T-cell (primary cell): ENCODE measurements at places on chromosomes 6 and 20. TPM values are rescaled to one million over a fixed set of nuclear protein-coding genes. Genes with fewer than 3 reads are reported as not detected.

GRCh38 chr6:133502441-133503335 lies 261.5 kb downstream of the EYA4 start:
- no peak overlapping the region for H3K27ac ChIP-seq
- H3K27me3 ChIP-seq = no peaks in the 10 kb centered on the region
- H3K4me1 ChIP-seq = no peaks in the 10 kb centered on the region
- H3K36me3 ChIP-seq = no peaks in the 10 kb centered on the region
- no peak for DNase-seq

- H3K27me3 ChIP-seq = peaks cover 2% of the 10 kb centered on the region
- no peaks in the 10 kb centered on the region for H3K36me3 ChIP-seq
- H3K4me3 ChIP-seq = no peak overlapping the region
- no peak for DNase-seq
- no peak overlapping the region for H3K27ac ChIP-seq
These were observed 76.5 kb downstream of the STMND1 start for GRCh38 chr6:17178326-17178725.

Gene ROS1
- total RNA-seq = not detected

DNA sequence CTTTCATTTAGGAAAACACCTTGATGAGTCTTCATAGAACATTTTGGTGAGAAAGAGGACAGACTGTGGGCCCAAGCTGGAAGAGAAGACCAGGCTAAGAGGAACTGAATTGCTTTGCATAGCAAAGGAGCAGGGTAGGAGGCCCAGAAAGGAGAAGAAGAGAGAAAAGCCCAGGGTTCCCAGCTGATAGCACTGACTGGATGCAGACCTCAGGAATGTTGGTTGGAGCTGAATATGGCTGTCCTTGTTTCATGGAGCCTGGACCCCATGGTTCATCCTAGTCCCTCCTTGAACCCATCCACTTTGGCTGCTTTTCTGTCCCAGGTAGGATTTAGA lies 18.0 kb upstream of the ZFAND3 start:
- H3K36me3 ChIP-seq = no peaks in the 10 kb centered on the region
- H3K27me3 ChIP-seq = no peaks in the 10 kb centered on the region
- no peaks in the 10 kb centered on the region for H3K4me1 ChIP-seq

DNA sequence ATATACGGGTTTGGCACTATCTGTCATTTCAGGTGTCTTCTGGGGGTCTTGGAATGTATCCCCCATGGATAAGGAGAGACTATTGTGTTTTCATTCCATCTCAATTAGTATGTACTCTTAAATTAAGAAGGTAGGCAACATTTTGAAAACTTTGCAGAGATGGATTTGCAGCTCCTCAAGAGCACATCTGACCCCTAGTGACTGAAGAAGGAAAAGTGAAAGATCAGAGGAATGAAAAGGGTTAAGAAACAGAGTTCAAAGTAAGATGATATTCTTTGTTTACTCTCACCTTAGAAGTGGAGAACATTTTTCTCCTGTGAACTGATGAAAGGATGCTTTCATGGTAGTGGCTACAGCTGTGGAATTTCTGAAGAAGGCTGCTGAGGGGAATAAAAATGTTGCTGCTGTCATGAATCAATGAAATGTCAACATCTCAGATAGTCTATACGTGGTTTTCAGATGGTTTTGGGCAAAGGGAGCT lies 41.5 kb downstream of the SH3BGRL2 start:
- H3K27me3 ChIP-seq = no peaks in the 10 kb centered on the region
- no peak for DNase-seq
- no peaks in the 10 kb centered on the region for H3K36me3 ChIP-seq
- no peak overlapping the region for H3K27ac ChIP-seq
- H3K4me1 ChIP-seq = peaks cover 16% of the 10 kb centered on the region

Gene C2
- 5.1 TPM for total RNA-seq
